ENCODE measurements at places on chromosomes 1 and 21.

DNA sequence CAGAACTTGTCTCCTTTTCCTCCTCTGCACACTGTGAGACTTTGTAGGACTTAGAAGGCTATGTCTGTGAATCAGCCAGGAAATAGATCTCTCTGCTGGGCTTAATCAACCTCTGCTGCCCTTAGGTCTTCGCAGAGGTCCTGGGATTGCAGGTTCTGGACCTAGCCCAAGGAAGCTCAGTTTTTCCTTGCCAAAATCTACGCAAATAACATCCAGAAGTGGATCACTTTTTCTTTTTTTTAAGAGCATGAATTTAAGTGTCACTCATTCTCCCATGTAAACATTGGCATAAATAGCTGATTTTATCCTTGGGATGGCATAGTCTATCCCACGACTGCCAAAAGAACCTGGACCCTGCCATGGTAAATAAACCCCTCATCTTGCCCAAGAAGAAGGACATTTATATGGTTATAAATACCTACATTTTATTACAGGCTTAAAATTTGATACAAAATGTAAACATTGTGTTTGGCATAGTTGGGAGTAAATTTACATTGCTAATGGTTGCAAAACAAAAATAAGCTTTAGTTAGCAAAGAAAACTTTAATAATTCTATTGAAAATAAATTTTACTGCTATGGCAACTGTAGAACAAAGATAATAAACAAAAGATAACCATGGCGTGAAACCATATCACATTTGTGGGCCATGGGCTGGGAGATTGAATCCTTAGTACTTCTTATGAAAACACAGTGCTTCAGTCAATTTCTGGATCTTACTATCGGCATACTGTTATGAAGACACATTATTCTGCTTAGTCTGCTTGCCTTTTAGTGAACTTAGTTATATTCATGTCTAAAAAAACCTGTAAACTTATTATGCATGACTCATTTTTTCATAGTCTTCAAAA is 24.5 kb upstream of the DISC1 start:
- DNase-seq = no peak

- no peak for DNase-seq
These were observed 14.5 kb upstream of the CTH start for GRCh38 chr1:70396607-70397006.

DNA sequence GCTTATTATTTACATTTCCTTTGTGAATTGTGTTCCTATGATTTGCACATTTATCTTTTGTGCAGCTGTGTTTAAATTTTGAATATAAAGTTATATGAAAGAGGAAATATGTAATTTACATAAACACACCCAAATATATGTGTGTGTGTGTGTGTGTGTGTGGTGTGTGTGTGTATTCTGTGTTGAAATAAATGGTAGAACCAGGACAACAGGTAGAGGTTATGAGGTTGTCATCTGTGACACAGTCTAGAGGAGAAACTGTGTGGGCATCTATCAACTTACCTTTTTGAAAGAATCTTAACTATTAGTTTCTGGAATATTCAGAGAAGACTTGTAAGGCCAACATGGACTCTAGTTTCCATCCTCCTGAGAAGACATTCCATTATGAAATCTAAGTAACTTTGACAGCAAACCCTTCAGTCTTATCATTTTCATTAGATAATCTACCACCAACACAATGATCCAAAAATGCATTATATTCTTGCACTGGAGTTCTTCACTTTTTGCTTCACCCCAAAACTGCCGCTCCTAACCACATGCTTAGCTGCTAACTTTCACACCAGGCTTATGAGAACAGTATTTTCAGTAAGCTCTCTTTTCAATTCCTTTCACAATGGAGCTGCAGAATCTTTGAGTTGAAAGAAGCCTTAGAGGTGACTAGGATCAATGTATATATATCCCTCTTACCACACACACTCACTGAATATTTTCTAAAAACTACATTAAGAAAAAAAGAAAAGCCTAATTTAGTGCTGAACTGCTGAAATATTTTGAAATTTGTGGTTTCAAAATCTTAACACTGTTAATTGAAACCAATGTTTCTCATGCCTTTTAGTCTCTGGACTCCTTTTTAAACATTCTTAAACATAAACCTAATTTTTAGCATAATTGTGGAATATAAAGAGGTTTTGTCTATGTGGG is 21.8 kb downstream of the PTPRC start:
- no peak for DNase-seq

- DNase-seq = no peak
These were observed 251.4 kb upstream of the B3GALT2 start for GRCh38 chr1:193437785-193438184.

DNA sequence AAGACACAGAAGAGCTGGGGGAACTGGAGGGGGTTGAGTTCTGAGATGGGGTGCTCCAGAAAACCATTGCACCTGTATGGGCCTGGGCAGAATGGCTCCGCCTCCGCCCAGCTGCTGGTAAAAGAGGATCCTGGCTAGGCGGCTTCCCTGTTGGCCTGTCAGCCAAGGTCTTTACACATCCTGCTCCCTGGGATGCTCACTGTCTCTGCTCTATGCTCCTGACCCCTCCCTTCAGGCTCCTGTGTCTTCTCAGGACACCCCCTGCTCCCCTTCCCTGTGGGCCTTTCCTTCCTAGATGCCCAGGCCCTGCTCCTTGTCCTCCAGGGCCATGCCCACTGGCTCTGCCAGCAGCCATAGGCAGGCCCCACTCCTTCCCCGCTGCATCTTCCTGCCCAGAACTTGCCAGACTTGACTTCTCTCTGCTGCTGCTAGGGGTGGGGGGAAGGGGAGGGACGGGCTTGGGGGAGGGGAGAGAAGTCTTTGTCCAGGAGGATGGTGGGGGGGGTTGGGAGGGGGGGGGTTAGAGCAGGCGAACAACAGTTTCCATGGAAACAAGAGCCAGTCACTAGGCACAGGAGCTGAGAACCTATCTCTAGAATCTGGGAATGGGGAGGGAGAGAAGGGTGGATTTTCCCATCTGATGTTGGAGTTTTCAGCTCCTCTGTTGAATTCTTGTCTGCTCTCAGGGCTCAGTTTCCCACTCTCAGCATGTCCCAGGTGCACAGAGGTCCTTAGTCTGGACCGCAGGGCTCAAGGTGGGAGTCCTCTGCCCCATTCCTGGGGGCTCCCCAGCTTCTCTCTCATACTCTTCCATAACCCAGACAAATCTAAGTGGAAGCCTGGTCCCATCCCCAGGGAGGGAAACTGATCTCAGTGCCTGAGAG is 10.6 kb downstream of the CELSR2 start:
- no peak for DNase-seq

GRCh38 chr1:220076861-220077762 is 12.5 kb downstream of the BPNT1 start:
- DNase-seq = no peak

- no peak for DNase-seq
These were observed 11.0 kb downstream of the TOR1AIP2 start for GRCh38 chr1:179866616-179867015.

DNA sequence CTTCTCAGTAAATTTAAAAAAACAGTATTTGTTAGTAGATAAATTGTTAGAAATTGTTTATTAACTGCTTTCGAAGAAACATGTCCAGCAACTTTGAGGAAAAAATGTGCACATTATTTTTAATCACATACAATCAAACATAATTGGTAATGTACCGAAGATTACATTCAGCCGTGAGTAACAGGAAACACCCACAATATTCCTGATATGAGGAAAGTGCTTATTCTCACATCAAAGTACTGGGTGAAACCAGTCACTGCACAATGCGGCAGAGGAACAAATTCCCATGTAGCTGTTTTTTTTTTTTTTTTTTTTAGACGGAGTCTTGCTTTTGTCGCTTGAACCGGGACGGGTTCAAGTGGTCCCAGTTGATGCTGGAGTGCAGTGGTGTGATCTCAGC is 9.7 kb downstream of the ACBD3 start:
- no peak for DNase-seq

DNA sequence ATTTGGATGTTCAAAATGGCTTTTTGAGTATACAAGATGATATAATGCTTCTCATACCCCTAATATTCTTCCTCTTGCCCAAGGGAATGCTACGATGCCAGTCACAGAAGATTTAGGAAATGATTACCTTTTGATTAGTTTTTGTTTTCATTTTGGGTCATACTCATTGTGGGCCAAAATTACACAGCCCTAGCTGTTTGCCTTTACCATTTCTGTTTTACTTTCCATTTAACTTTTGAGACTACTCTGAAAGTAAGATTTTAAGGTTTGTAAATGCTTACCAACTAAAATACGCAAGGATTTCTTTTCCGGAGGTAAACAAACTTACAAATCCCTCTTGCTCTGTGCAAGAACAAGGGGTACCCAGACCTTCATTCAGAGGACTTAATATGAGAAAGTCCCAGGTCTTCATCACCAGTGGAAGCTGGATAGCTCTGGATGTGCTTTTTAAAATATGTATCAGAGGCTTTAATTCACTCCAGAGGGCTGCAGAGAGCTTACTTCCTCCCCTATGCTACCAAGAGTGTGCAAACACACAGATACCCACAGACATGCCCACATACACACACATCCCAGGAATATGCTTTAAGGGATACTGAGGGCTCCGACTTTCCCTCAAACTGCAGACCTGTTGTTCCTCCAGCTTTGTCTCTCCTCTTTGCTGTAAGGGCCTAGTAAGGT is 631.4 kb downstream of the SMYD3 start:
- DNase-seq = no peak

- no peak for DNase-seq
These were observed 21.5 kb upstream of the FMN2 start for GRCh38 chr1:240070188-240070587.

DNA sequence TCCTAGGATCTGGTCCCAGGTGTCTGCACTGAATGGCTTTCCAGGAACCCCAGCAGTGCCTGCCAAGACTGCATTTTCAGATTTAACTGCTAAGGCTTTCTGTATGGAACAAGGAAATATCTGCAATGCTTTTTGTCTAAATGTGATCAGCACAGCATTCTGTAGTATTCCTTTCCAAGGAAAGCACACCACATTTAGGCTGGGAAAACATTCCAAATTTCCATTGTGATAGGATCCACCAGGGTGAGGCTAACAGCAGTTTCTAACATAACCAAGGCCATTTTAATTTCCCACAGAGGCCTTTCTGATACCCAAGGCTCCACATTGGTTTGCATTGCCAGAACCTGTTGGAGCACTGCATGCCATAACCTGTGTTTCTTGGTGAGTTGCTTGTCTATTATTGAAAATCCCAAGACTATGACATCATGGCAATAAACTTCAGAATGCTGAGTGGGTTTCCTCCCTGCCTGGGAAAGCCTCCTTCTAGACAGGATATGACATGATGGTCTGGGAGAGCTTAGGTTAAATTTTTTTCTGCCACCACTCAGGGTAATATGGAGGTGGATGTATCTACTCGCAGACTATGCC is 23.3 kb upstream of the PTGFRN start:
- DNase-seq = no peak

DNA sequence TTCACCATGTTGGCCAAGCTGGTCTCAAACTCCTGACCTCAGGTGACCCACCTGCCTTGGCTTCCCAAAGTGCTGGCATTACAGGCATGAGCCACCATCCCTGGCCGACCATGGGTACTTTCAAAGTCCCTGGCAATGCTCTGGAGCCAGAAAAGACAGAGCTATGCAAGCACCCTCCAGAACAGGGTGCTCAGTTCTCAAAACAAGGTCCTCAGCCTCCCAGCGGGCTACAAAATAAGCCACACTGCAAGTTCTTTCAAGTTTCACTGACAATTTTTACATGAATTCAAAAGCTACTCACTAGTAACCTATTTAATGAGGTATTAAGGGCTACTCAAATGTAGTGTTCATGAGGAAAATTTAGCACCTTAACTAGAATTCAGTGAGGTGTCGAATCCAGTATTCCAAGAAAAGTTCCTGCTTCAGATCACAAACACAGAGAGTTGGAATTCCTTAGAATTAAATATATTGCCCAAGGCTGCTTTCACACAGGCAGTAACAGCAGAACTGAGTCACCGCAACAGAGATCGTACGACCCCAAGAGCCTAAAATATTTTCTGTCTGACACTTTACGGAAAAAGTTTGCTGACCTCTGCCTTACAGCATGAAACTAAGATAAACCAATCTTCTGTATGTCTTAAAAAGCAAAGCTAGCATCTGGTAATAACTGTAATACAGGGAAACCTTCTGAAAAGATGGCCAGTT is 60.7 kb downstream of the HSF2BP start:
- no peak for DNase-seq

DNA sequence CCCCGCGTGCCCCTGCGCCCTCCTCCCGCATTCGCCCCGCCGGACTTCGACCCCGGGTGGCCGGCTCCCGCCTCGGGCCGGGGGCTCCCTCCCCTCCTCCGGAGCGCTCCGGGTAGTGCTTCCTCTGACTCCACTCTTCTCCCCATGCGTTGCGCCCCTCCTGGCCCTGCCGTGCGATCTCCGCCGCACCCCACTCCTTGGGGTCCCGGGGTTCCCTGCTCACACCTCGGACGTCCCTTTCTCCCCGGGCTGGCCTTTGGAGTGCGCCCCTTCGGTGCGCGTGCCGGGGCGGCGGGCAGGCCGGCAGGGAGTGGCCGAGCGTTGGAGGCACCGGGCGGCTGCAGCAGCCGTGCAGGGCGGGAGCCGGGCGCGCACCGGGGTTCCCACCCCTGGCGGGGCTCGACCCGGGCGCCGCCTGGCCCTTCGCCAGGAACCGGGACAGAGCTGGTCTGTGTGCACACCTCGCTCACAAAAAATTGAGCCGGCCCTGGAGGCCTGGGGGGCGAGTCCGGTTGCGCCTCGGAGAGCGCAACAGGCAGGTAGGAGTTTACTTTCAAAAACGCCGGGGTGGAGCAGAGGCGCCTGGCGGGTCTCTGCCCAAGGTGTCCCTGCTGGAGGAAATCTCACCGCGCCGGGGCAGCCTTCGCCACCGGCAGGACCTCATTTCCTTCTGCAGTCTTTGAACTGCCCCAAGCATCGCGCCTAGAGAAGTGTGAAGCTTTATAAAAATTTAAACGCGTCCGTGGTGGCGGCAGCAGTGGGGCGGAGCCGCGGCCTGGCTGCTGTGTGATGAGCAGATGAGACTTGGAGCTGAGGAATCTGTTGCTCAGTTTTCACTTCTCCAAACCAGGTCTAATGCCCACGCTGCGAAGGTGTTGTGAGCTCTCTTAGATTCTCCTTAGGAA is 650 bp downstream of the VANGL1 start:
- peak; percentile 11 for DNase-seq

DNA sequence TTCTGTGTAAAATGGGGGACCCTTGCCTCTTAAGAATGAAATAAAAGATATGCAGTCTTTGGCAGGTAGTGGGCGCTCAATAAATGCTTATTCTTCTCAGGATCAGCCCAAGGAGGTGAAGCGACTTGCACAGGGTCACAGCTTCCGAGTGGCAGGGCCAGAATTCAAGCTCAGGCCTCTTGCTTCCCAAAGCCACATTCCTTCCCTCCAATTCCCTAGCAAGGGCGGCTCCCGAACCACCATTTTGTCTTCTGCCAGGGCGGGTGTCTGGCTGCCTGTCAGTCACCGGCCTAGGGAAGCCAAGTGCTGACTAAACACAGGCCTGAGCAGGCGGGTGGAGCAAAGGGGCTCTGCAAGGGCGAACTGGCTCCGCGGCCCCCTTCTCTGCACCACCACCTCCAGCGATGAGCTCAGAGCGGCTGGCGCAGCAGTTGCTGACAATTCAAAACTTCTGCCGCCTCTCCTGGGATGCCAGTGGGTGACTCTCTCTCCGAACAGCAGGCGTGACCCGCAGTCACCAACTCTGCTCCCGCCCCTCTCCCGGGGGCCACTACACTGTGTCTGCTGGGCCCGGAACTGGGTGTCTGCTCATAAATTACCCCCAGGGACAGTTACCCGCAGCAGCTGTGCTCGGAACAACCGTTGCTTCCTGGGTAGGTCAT is 10.8 kb downstream of the GPR3 start:
- DNase-seq = peak; percentile 78

GRCh38 chr1:114756949-114757454 is 782 bp downstream of the CSDE1 start:
- DNase-seq = no peak

- DNase-seq = no peak
These were observed 73.3 kb downstream of the ARHGEF16 start for GRCh38 chr1:3527774-3528173.

GRCh38 chr21:42160111-42160721 is 58.7 kb upstream of the ABCG1 start:
- no peak for DNase-seq
